ENCODE measurements at places on chromosomes 16 and 17. TPM values are rescaled to one million over a fixed set of nuclear protein-coding genes. Genes with fewer than 3 reads are reported as not detected.

TAX1BP3 gene
- polyA plus RNA-seq = 359 TPM

FAM171A2 gene
- polyA plus RNA-seq = 11.3 TPM

EMP2 gene
- polyA plus RNA-seq = 19.0 TPM

DNA sequence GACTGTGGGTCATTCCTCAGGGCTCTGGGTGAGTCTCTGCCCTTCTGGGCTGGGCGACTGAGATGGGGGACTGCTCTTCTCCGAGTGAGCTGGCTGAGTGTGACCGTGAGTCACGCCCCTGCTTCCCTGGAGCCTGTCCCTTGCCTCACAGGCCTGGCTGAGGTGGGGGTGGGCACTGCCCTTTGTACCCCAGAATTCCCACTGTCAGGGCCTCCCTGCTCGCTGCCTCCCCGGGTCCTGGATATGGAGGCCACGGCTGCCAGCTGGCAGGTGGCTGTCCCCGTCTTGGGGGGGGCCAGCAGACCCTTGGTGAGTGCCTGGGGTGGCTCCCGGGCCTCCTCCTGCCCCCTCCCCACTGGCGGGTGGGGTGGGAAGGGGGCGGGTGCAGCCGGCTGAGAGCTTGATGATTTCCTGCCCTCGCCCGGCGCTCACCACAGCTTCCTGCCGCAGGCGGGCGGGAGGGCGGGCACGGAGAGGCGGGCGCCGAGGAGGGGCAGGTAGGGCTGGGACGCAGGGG is at the start of gene LAT:
Gene LAT (plus strand): TSS at position 434 of the 517 bp plus-strand sequence. CDS start 366 bp downstream, outside the sequence.
- DNase-seq = no peak

GRCh38 chr16:27966756-27967155 is 96.8 kb downstream of the GSG1L start:
- no peak for DNase-seq

DNA sequence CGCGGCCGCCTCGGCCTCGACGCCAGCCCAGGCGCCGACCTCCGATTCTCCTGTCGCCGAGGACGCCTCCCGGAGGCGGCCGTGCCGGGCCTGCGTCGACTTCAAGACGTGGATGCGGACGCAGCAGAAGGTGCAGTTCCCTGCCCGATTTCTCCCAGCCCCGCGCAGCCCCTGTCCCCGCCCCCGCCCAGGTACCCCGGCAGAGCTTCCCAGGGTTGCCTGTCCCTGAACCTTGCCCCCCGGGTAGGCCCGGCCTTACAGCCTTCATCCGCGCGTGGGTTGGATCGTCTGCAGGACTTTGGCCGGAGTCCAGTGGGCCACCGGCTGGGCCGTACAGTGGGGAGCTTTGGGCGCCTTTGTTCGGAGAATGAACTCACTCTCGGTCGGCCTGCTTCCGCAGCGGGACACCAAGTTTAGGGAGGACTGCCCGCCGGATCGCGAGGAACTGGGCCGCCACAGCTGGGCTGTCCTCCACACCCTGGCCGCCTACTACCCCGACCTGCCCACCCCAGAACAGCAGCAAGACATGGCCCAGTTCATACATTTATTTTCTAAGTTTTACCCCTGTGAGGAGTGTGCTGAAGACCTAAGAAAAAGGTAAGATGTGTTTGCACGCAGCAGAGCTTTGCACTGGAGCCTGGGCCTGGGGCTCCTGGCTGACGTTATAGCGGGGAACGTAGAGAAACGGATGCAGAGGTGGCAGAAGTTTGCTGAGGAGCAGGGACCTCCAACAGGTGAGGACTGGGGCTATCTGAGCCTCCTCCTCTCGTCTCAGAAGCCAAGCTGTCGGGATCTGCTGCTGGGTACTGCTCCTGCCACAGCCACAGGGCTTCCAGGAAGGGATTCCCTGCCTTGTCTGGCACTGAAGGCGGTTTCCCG is 593 bp downstream of the GFER start:
- no peak for DNase-seq

DNA sequence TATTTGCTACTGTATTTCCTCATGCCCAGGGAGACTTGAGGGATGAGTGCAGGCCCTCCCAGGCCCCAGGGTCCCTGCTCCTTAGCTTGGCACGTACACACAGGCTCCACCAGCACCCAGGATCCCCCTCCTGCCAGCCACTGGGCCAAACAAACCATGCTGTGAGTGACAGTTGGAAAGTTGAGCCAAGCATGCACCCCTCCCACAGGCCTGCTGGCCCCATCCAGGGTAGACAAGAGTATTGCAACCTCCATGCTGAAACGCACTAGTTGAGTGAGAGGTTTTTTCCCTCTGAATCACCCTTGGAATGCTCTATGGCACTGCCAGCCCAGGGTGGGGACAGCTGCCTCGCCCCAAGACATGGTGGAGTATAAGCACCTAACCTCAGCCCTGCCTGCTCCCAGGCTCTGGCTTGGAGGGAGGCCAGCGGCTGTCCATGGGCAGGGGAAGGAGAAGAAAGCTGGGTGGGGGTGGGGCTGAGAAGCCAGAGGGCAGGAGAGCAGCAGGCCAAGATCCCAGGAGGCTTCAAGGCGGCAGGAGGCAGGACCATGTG is 49.6 kb downstream of the PITPNM3 start:
- peak; percentile 18 for DNase-seq

DNA sequence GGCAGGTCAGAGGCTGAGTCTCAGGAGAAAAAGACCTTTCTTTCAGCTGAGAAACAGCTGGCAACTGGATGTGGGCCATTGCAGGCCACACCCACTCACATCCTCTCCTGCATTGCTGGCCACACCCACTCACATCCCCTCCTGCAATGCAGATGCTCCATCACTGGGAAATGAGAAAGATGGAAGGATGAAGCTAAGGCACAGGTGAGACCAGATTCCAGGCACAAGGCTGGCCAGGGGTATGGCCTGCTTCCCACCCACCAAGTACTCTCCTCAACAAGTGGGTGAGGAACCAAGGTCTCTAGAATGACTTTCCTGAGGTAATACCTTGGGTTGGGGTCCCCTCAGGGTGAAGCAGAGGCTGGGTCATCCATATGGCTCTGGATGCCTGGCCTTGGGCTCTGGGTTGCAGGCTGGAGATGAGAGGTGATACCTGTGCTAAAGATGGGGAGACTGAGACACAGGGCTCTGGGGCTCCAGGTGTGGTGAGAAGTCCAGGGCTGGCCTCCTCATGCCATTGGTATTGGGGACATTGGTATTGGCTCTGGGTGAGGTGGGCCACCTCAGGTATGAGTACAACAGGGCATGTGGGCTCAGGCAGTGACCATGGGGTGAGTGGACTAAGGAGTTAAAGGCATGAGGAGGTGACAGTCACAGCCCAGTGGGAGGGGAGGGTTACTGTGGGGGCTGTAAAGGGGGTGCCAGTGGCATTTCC is 1726.8 kb downstream of the TP53TG3F start:
- DNase-seq = no peak

GRCh38 chr16:89319886-89320781 is 102.6 kb downstream of the ZNF778 start:
- peak; percentile 84 for DNase-seq

- DNase-seq = peak; percentile 55
These were observed 324.7 kb downstream of the SEC14L1 start for GRCh38 chr17:77465358-77466041.

DNA sequence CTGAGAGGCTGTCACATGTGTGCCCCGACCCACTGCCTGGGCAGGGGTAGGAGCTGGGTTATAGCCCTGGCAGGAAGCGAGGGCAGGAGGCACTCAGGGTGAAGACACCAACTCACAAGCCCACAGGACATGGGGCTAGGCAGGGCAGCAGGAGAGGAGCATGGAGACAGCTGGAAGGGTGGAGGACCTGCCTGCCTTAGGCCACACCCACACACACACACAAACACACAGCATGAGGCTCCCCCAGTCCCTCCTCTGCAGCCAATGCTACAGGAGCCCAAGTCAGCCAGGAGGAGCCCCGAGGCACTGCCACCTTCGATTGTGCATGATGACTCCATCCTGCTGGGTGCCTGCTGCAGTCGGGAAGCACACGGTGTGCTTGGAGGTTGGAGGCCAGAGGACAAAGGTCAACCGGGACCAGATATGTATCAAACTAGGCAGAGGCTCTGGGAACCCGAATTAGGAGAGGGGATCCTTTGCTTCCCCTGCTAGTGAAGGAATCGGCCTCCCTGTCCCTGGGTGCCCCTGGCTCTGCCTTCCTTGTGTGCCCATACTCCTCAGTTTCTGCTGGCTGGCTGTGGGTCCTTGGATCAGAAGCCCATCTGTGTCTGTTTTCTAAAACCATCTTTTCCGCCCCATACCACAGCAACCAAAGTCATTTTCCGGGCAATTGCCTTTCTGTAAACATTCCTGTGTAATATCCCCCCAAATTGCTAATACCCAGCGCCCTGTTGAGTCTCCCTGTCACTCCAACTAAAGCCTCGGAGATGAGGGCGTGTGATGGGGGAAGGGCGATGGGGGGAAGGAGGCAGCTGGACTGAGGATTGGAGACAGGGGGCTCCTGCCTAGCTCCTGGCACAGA is 20.5 kb downstream of the SRCIN1 start:
- DNase-seq = no peak

DNA sequence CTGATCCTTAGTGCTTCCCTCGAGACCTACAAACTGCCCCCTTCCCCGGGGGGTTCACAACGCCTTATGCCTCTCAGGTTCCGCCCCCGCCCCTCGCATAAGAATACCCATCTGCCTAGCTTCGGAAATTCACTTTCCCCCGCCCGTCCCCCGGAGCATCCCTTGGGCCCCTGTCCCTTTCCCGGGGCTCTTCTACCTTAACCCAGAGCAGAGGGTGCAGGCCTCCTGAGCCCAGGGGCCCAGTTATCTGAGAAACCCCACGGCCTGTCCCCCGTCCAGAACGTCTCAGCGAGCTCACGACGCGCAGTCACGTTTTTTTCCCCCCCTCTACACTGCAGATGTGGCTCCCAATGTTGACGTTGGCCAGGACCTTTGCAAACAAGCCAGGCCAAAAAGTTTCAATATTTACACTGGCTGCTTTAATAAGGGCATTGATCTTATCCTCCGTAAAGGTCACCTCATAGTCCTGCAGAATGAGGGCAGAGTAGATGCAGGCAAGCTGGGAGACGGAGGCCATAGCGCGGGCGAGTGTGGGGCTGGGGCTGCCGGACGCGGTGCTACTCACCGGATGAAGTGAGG is 1.4 kb upstream of the NBR1 start:
- DNase-seq = no peak

DNA sequence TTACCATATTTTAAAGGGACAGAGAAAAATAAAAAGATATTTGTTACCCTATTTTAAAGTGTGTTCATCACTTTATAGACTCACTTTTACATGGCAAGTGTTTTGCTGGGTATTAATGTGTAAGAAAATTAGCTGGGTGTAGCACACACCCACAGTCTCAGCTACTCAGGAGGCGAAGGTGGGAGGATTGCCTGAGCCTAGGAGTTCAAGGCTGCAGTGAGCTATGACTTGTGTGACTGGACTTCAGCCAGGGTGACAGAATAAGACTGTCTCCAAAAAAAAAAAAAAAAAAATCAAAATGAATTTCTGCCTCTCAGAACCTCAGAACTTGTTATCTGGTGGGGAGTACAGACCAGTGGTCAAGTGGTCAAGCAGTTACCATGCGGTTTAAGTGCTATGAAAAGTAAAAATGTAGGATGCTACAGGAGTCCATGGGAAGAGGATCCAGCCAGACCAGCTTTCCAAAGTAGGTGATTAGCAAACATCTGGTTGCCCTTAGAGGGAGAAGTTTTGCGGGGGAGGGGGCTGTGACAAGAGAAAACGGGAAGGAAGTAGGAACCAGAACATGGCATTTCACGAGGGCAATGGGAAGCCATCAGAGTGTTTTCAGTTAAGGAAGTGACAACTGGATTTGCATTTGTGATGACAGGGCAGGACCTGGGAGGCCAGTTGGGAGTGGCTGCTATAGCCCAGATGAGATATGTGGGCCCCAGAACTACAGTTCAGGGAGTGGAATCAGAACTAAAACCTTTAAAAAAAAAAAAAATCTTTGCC is 13.9 kb downstream of the CNEP1R1 start:
- DNase-seq = no peak

DNA sequence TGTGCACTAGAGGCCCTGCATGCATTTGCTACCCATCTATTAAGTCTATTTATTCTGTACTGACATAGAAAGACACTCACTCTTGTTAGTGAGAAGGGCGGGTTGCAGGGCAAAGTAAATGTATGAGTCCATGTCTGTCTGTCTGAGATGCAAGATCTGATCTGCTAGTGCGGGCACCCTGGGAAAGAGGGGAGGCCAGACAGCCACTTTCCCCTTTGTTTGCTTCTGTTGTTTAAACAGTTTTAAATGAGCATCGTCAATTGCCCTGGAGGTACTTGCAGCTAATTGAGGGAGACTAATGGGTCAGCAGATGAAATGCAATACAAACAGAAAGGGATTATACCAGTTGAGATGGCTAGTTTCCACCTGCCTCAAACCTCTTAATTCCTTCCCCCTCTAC is 24.9 kb downstream of the SCNN1G start:
- DNase-seq = no peak

GRCh38 chr16:67872131-67872630 is 671 bp upstream of the EDC4 start:
- DNase-seq = no peak

DNA sequence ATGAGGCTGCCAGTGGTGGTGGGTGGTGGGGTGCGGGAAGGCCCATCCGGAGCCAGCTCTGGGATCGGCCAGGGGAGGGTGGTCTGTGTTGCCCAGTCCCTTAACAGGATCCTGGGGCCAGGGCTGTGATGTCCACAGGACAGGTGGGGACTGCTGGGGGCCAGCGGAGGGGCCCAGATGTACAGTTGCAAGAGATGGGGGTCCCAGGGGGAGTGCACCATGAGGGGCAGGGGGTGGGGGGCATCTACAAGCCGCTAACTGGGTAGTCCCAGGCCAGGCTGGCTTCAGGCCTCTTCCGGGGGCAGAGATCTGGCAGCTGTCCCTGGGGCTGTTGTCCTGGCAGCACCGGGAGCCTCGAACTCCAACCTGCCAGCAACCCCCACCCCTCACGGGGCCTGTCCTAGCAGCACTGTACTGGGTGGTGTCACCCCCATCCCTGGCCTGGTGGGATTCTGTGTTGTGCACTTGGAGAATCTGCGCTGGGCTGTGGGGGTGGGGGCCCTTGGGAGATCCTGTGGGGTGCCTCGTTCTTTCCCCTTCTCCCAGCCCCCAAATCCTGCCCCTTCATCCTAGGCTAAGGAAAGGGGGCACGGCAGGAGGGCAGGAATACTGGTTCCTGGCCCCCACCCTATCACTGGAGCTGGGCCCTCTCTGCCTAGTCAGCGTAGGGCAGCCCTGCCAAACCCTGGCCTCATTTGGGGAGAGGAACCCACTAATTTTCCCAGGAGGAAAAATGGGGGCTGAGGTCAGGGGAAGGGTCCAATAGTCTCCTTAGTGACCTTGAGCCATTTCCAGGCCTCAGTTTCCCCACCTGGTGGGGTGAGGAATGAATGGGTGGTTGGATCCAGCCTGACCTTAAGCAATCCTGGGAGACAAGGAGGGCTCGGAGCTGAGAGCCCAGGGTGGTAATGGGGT is 1.4 kb downstream of the MTSS2 start:
- DNase-seq = no peak

- no peak for DNase-seq
These were observed 4.8 kb downstream of the MT1A start for GRCh38 chr16:56643080-56643778.

All from endothelial cell of umbilical vein (primary cell).